ENCODE measurements at places on chromosomes 1 and 21.

DNA sequence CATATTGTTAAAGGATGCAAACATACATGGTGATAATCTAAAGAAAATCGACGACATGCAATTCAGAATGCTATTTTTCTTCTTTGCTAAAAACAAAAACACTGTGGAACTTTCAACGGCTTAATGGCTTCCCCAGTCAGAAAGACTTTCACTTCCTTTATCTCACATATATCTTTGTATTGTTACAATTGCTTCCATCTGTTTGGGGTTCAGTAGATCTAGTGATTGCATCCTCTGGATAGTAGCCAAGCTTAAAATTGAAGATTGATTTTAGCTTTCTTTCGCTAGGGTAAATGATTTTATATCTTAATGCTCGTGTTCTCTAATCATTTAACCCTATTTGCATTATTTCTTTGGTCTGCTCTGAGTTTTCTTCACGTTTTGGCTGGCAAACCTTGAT lies 31.8 kb upstream of the ADAMTS1 start:
- no peak for DNase-seq

DNA sequence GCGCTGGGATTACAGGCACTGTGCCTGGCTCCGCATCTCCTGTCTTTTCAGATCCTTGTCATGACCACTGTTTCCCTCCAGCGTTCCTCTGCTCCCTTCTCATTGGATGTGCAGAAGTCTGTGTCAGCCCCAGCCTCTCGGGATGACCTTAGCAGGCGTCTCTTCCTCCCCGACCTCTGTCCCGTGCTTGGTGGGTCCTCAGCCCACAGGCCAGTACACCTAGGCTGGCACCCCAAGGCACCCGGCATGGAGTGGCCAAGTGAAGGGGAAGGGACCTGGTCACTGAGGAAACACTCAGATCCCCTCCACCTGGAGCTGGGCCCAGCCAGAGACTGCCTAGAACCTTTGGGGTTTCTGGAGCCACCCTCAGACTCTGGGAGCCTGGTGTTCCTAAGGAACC lies 2.4 kb upstream of the CLCNKB start:
- DNase-seq = no peak

GRCh38 chr1:242691610-242691945 lies 167.1 kb upstream of the PLD5 start:
- DNase-seq = no peak

DNA sequence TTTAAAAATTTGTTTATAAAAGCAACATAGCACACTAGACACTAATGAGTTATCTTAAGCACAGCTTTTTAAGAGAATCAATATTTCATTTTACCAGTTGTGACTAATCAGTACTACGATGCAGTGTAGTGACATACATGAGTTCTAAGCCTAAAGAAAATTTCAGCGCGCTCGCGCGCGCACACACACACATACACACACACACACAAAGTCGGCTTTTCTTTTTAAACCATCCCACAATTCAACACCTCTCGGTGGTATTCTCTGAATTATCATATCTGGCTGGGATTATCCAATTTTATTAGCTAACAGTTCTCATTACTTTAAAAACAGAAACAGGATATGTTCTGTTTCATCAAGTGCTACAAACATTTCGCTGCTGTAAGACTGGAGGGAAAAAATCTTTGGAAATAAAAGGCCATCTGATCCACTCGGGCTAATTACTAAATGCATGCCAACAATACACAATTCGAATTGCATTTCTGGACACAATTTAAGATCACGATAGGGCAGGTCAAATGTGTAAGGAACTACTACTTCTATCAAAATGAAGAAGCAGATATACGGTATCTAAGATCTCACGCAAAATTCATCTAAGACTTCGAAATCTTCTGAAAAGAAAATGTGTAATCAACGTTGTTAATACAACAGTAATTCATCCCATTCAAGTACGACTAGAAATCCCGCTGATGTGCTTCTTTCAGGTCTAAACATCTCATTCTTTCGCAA lies 1.2 kb downstream of the TUT4 start:
- DNase-seq = peak; percentile 67
